NCI-H460 (cell line): ENCODE measurements at places on chromosomes 2 and 18. TPM values are rescaled to one million over a fixed set of nuclear protein-coding genes. Genes with fewer than 3 reads are reported as not detected.
A peak's percentile ranks its signal among the peaks of the same experiment; 100 is the strongest.

- peak; percentile 31 for DNase-seq
Measured at GRCh38 chr18:24600076-24600654, 139.7 kb downstream of the HRH4 start.

GRCh38 chr2:51258301-51258700 lies 226.4 kb upstream of the NRXN1 start:
- no peak for DNase-seq

DNA sequence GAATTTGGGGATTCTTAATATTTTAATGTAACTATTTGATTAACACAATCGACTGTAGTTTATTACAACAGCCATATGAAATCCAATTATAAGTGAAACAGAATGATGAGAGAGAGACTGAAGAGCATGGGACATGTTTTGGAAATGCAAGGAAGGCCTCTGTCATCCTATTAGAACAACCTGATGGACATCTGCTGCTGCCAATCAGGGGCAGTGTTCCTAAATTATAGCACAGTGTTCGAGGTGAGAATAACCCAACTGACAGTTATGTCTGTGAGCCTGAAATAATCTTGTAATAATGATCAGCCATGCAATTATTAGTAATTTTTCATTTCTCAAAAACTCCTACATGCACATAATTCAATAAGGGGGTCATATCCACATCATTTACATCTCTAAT lies 73.6 kb downstream of the CCDC141 start:
- DNase-seq: no peak

GRCh38 chr2:72917877-72918553 lies 696 bp downstream of the EMX1 start:
- DNase-seq: no peak

- no peak for DNase-seq
Measured at GRCh38 chr2:224885291-224885690, 157.0 kb downstream of the DOCK10 start.

- no peak for DNase-seq
Measured at GRCh38 chr2:130846686-130847375, 10.1 kb downstream of the ARHGEF4 start.

The ITGB6 gene
- not detected in 2 replicates for total RNA-seq

DNA sequence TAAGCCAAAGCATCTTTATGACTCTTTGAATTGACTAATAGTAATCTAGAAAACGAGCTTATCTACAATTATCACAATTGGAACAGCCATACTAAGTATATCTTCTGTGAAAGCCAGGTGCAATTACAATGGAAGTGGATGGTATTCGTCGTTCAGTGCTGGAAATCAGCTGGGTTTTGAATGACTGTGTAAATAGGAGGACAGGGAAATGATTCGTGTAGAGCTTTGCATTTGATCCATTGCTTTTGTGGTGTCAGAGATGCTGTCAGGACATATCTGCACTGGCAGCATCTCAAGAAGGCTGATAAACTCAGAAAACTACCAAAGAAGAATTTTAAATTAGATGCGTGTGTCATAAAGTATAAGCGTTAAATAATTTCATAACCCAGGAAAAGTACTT lies 187.1 kb downstream of the ZNF407 start:
- DNase-seq: no peak

DNA sequence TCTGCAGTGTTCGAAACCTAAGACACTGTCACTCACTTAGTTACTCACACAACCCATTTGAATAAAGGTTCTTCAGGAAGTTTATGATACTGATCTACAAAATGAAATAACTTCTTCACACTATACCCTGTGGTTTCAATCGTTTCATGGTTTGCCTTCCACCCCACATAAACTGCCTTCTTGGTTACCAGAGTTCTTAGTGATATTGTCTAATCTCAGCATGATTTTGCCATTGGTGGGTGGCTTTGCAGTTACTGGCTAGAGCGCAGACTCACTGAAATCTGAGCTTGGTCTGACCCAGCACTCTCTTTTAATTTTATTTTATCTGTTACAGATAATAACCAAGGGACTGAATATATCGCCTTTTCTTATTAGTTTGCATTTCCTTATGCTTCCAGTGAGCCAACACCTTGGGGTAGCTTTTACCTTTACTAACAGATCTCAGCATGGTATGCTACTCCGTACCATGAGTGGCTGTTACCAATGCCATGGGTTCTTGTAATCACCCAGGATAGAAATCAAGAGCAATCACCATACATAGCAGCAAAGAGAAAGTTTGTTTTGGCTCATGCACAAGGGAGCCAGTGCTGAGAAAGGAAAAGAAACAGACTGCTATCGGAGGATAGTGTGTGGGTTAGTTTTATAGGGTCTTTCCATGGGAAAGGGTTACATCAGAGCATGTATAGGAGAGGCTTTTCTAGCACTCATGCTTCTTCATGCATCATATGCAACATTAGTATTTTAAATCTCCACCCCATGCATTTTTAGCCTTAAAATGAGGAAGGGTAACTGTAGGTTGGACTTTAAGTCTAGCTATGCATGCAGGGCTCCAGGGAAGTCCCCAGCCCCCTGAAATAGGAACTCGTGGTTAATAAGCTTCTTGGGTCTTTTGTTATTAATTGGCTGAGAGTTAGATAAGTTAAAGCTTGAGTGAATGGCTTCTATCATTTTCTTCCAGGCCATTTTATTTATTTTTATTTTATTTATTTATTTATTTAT lies 33.3 kb downstream of the ANXA4 start:
- DNase-seq: no peak

DNA sequence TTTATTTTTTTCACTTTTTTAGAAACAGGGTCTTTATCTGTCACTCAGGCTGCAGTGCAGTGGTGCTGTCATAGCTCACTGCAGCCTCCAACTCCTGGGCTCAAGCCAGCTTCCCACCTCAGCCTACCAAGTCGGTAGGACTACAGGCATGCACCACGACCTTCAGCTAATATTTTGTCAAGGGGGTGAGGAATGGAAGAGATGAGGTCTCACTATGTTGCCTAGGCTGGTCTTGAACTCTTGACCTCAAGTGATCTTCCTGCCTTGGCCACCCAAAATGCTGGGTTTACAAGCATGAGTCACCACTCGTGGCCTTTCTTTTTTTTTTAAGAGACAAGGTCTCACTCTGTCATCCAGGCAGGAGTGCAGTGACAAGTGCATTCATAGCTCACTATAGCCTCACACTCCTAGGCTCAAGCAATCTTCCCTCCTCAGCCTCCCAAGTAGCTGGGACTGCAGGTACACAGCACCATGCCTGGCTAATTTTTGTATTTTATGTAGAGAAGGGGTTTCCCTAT lies 13.4 kb downstream of the PPP1R7 start:
- no peak for DNase-seq

The ACKR3 gene
- 0.07 and 0.35 TPM in 2 replicates for total RNA-seq

GRCh38 chr2:170896622-170897021 lies 32.4 kb upstream of the GORASP2 start:
- no peak for DNase-seq

- DNase-seq: no peak
Measured at GRCh38 chr2:72141881-72142451, 5.7 kb downstream of the CYP26B1 start.

- no peak for DNase-seq
Measured at GRCh38 chr2:221309892-221310583, 262.1 kb downstream of the EPHA4 start.

The MFSD2B gene
- total RNA-seq: 0.17 and 0.63 TPM in 2 replicates

DNA sequence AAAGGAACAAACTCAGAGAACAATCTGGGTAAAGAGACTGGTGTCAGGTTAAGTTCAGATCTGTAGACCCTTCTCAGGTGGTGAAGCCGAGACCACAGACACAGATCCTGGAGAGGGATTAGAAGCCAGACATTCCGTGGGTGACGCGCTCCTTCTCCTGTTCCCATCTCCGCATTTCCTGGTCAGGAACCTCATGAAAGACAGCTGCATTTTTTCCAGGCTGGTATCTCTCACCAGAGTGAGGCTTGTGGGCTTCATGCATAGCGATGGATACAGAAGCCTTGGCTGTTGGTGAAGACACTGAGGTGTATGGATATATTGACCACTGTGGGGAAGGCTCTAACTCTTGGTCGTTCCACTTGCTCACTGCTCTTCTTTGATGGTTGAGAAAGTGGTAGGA lies 152.6 kb downstream of the FAM210A start:
- no peak for DNase-seq

The ALKAL2 gene
- not detected in 2 replicates for total RNA-seq

GRCh38 chr2:26061539-26061938 lies 27.7 kb downstream of the RAB10 start:
- DNase-seq: no peak

GRCh38 chr18:10559553-10560451 lies 34.0 kb downstream of the NAPG start:
- DNase-seq: no peak

The KATNAL2 gene
- total RNA-seq: 0.87 and 1.0 TPM in 2 replicates

The LHCGR gene
- 0.32 and 0.40 TPM in 2 replicates for total RNA-seq

DNA sequence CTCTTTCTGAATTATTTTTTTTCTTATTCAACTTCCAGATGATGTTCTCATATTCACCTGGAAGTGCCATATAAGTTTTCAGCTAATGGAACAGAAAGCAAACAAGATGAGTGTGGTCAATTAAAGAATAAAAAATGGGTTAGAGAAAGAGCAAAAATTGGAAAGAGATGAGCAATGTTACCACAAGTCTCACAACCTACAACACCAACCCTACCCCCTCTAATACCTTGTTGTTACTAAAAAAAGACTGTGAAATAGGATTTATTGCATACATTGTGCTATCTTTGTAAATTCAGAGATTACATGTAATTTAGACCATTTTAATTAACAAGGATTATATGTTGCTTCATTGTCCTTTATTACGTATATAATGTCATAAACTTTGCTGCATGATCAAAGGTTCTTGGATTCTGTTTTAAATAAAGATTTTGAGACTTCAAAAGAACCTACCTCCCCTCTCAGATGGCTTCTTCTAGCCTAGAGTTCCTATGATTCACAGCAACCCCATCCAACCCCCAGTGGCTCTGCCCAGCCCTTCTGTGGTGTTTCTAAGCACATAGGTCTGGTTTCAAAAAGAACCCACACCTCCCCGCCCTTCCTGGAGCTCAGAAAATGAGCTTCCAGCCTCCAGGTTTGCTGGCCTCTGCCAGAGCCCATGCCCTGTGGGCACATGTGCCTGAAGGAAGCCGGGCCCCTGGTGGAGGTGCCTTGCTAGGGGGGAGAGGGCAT lies 24.7 kb downstream of the LGALSL start:
- DNase-seq: no peak

DNA sequence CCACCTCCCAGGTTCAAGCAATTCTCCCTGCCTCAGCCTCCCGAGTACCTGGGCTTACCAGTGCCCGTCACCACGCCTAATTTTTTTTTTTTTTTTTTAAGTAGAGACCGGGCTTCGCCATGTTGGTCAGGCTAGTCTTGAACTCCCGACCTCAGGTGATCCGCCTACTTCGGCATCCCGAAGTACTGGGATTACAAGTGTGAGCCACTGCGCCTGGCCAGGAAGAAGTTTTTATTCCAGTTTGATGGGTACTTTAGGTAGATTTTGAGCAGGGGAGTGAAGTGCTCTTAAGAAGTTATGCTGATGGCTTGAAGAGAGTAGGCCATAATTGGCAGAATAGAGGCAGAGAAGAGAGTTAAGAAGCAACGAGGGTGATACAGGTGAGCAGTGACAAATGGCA lies 25.3 kb downstream of the FZD5 start:
- DNase-seq: no peak

The RAB6D gene
- total RNA-seq: 0.10 TPM in 1 of 2 replicates, not detected in the other

DNA sequence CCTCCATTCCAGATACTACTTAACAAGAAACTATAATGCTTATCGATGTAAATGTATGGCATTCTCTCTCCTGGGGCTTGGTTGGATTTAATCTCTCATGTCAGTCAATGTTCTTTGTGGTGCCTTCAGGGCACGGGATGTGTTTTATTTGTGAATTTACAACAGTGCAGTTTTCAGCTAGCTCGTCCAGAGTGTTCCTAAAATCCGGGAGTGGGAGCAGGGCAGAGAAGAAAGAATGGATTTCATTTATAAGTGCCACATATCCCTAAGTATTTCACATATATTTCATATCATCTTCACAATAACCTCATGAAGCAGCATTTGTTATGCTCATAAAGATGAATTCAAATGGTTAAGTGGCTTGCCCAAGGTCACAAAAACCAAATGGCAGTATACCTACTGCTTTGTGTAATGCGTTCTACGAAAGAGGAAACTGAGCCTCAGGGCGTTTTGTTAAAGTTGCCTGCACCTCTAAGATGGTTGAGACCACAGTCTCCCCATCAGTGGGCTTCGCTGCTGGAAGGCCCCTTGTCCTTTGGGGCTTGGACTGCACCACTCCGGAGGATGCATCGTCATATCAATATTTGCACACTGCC lies 134.7 kb upstream of the MGAT5 start:
- DNase-seq: no peak

The KLHL14 gene
- total RNA-seq: 0.49 and 0.54 TPM in 2 replicates

GRCh38 chr2:183991968-183992367 lies 606.4 kb upstream of the ZNF804A start:
- DNase-seq: no peak

GRCh38 chr2:175004980-175005732 lies at the start of gene CHN1:
CHN1 (minus strand) TSS chr2:175005381; CDS start chr2:175004912, 469 bp downstream.
- DNase-seq: peak; percentile 77

DNA sequence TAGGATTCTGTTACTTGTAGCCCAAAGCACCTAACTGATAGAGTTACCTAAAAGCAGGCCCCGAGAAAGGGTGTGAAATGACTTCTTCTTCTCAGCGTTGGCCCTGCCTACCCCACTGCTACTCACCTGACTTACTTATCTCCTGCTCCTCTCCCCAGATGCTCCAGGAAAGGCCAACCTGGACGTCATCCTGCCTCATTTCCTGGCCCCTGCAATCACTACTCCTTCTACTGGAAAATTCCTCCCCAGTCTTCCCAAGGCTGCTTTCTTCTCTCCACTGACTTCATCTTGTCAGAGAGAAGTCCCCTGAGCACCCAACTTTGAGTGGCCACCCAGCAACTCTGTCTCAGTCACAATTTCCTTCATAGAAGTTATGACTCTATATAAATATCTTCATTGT lies 63.4 kb upstream of the KLF7 start:
- DNase-seq: no peak

The CNGA3 gene
- not detected in 2 replicates for total RNA-seq

The CEP192 gene
- total RNA-seq: 13.7 and 16.6 TPM in 2 replicates

The KLF11 gene
- 14.0 and 15.0 TPM in 2 replicates for total RNA-seq

- no peak for DNase-seq
Measured at GRCh38 chr2:181977661-181978350, 7.8 kb upstream of the PPP1R1C start.

The LYPD6 gene
- total RNA-seq: 5.5 and 5.6 TPM in 2 replicates

DNA sequence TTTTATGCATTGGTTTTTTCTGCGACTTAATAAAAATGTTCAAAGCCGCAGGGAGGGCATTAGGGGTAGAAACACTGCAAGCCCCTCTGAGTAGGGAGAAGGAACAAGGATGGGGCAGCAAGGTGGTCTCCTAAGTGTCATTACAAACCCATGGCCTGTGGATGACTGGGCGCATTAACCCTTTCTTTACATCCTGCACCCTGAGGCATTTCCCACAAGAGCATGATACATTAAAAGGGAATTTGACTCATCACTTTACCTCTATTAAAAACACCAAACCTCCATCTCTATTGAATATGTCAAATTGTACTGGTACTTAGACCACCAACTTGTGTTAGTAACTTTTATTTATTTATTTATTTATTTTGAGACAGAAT lies 112.5 kb downstream of the VIT start:
- DNase-seq: no peak

- DNase-seq: no peak
Measured at GRCh38 chr2:114610677-114611076, 168.2 kb downstream of the DPP10 start.
